ENCODE measurements at places on chromosomes 2 and 18.

DNA sequence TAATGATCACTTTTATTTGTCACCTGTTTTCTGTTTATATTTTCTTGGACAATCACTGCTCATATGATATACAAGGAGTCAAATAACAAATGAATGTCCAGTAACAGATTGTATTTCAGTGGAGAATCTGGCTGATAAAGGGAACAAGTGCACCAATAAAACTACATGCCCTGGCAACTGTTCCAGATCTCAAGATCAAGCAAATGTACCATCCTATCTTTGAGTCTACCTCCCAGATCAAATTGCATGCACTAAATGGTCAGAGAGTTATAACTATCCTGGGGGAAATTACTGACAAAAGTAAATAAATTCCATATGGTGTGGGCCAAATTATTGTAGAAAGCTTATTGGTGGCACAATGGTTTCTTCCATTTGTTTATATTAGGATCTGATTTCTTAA lies 452.8 kb downstream of the MBD2 start:
- peak; percentile 49 for DNase-seq

- no peak for DNase-seq
Measured at GRCh38 chr2:113282747-113283533, 4.2 kb upstream of the PAX8 start.

DNA sequence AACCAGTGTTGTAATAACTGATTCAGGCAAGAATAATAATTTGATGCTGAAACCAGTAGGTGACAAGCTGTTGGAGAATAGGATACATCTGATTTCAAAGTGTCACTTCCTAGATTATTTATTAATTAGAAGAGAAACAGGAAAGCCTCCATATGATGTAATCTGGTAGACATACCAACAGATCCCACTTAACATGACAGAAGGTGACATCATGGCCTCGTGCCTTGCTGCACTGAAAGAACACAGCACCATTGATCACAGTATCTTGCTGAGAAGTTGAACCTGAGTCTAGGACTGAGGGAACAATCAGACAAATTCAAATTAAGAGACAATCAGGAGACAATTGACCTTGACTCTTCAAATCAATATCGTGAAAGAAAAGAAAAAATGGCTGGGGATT lies 131.6 kb upstream of the DLGAP1 start:
- DNase-seq = no peak

GRCh38 chr2:238507836-238508235 lies 81.1 kb downstream of the ASB1 start:
- DNase-seq = no peak

- DNase-seq = no peak
Measured at GRCh38 chr2:120828829-120829632, 93.4 kb downstream of the GLI2 start.

- no peak for DNase-seq
Measured at GRCh38 chr2:101501443-101501842, 26.5 kb upstream of the RFX8 start.

GRCh38 chr2:136116151-136116812 lies 1.7 kb downstream of the CXCR4 start:
- peak; percentile 46 for DNase-seq

GRCh38 chr2:234410526-234410925 lies 86.4 kb downstream of the ARL4C start:
- no peak for DNase-seq

DNA sequence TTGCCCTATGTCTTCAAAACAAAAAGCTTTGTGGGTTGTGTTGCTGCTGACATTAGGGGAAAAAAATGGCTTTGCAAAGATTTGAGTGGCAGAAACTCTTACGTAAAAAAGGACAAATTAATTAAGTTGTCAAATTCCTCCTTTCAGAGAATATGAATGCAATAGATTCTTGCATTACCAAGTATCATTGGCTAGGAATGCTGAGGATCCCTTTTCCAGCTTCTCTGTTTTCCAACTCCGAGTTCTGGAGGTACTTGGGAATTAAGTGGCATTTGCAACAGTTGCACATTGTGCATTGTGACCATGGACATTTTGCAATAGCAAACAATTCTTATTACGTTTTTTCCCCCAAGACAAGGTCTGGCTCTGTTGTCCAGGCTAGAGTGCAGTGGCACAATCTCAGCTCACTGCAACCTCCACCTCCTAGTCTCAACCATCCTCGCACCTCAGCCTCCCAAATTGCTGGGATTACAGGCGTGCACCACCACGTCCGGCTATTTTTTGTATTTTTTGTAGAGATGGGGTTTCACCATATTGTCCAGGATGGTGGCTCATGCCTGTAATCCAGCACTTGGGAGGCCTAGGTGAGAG lies 29.9 kb upstream of the PPP1CB start:
- no peak for DNase-seq

DNA sequence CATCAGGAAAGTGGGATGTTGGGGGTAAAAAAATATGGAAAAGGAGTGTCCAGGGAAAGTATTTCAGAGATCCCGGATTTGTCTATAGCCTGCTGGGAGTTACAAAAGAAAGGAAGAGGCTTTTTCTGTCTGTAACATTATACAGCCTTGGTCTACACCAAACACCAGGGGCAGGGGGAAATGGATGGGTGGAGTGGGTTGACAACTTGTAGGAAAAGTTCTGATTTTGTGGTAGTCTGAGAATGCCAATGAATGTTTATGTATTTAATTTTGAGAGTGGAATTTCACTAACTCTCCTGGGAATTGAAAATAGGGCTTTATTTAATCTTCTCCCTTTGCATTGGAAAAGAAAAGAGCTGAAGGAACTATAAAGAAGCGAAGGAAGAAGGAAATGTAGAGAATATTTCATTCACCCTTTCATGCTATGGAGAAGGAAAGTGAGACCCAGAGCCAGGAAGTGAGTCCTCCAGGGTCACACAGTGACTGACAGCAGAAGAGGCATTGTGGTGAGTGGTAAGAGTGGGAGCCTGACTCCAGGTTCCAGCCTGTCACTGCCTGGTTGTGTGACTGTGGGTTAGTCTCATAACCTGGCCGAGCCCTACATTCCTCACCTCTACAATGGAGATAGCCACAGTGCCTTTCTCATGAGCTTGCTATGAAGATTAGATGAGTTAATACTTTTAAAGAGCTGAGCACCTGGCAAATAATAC lies 346.3 kb upstream of the TNP1 start:
- no peak for DNase-seq

DNA sequence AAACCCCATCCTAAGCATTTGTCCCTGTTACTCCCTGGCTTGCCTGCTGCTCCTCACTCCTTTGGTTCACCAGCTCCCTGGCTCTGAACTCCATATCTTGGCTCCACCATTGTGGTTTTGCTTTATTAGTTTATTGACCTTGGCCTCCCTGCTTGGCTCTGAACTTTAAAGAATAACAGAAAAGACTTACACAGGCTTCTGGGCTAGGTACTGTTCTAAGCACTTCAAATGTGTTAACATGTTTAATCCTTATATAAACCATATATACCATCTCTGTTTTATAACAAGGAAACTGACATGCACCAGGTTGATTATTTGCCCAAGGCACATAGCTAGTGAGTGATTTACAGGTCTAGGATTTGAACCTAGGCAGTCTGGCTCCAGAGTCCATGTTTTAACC lies 149.7 kb upstream of the CAPN13 start:
- no peak for DNase-seq

- DNase-seq = no peak
Measured at GRCh38 chr2:102661846-102662245, 42.5 kb downstream of the SLC9A2 start.

GRCh38 chr18:58303363-58303762 lies 259.3 kb downstream of the NEDD4L start:
- no peak for DNase-seq

- DNase-seq = no peak
Measured at GRCh38 chr2:74884866-74885265, 50.9 kb downstream of the HK2 start.

DNA sequence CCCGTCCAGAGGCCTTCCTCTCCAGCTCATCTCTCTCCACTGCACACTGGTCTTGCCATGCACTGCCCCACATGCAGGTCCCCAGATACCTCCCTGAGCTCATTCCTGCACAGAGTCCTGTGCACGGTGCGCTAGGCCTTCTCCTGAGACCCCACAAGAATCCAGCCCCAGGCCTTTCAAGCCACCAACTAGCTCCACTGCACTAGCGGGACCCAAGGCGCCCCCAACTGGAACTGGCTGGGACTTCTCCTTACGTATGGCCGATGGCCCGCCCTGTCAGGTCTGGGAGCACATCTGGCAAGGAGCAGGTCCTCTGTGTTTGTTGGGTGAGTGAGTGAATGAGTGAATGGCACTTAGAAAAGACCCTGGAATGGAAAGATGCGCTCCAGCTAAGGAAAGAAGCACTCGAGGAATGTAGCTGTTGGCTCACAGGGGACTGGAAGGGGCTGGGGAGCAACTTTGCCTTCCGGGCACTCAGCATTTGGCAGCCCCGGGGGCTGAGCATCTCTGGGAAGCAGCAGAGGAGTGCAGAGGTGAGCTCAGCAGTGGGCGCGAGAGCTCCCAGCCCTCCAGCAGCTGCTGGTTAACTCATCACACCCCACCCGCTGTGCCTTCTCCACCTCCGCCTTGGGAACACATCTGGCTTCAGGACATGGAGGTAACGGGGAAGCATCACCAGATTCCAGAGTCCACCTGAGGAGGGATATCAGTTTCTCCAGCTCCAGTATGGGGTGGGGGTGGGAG lies 223.1 kb downstream of the GLI2 start:
- DNase-seq = no peak

DNA sequence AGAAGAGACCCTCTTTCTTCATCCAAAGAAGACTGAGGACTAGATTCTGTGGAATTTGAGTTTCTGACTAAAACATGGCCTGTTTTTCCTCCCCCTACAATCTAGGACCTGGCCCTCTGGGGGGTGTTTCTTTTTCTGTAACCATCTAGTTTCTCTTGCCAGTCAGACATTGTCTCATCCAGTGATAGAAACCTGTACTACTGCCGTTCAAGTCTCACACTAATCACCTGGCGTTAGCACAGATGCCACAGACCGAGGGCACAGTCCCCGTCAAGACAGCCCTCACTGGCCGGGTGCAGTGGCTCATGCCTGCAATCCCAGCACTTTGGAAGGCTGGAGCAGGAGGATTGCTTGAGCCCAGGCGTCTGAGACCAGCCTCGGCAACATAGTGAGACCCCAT lies 126.9 kb upstream of the NDUFV2 start:
- DNase-seq = no peak

GRCh38 chr2:75751824-75752468 lies 41.2 kb upstream of the GCFC2 start:
- no peak for DNase-seq

- DNase-seq = no peak
Measured at GRCh38 chr18:49884959-49885358, 71.6 kb upstream of the ACAA2 start.
